Frontal cortex (tissue), 4 donors: ENCODE measurements at places on chromosomes 11 and 22. TPM values are rescaled to one million over a fixed set of nuclear protein-coding genes. Genes with fewer than 3 reads are reported as not detected.

Gene PAAF1
- total RNA-seq, result 7.3 TPM

Gene NPTXR
- total RNA-seq, result 10.6 TPM

Gene PTPRCAP
- not detected for total RNA-seq

Gene PRODH
- total RNA-seq, result 0.82 TPM

Gene OR51B4
- total RNA-seq, result 0.41 TPM

Gene GLYAT
- not detected for total RNA-seq

Gene CRYBB3
- total RNA-seq, result not detected

Gene SART1
- 44.8 TPM for total RNA-seq

Gene ARHGAP42
- total RNA-seq, result 7.3 TPM

Gene OR5AN1
- total RNA-seq, result not detected

Gene ELFN2
- 7.7 TPM for total RNA-seq

Gene NUDT8
- 1.2 TPM for total RNA-seq

Gene TBX10
- total RNA-seq, result not detected

Gene NXPE4
- total RNA-seq, result not detected

Gene SYTL2
- 4.9 TPM for total RNA-seq

Gene CTTN
- 91.7 TPM for total RNA-seq

Gene BATF2
- not detected for total RNA-seq

Gene SHANK2
- total RNA-seq, result 24.5 TPM

Gene MRPL11
- total RNA-seq, result 17.1 TPM

Gene RASGRP2
- 24.9 TPM for total RNA-seq

Gene MIF
- total RNA-seq, result 128 TPM

Gene OR52I2
- not detected for total RNA-seq

Gene MRPL21
- total RNA-seq, result 51.0 TPM

Gene DTX4
- total RNA-seq, result 42.0 TPM

Gene RGL4
- total RNA-seq, result not detected

Gene CFAP300
- total RNA-seq, result 2.0 TPM

Gene C11orf42
- not detected for total RNA-seq

Gene TMPRSS6
- not detected for total RNA-seq

Gene ZBED4
- total RNA-seq, result 23.2 TPM

Gene PLAAT3
- total RNA-seq, result 2.4 TPM

Gene OR2D2
- total RNA-seq, result 0.41 TPM

Gene TSSK2
- not detected for total RNA-seq
